HS-27A (cell line): ENCODE measurements at places on chromosomes 3 and 15.

DNA sequence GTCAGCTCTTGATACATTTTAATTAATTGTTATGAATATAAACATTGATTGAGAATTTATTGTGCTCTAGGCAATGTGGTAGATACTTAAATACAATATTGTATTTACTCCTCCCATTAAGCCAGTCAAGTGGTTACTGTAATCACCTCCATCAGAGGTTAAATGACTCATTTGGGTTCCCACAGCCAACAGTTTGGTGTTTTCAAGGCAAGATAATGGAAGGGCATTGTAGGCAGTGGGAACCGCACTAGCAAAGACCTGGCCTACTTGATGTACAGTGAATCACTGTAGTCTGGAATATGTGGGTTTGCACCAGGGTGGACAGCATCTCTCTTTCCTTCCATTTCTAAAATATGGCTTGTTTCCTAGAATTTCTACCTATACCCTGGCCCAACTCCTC, 127.4 kb downstream of the EDEM1 start:
- DNase-seq, result no peak

GRCh38 chr15:99963976-99964375, 230.7 kb upstream of the LYSMD4 start:
- no peak for DNase-seq

- DNase-seq, result no peak
Observed at GRCh38 chr3:156429125-156429524, 125.8 kb downstream of the SSR3 start.

DNA sequence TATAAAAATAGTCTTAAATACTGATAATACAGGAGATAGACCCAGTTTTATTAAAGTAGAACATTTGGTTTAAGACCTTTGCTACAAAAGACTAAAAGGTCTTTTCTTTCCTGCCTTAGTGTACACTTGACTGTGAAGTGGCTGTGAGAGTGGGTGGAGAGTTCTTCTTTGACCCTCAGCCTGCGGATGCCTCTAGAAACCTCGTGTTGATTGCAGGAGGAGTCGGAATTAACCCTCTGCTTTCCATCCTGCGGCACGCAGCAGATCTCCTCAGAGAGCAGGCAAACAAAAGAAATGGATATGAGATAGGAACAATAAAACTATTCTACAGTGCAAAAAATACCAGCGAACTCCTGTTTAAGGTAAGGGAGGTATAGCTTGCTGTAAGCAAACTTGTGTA, 36.5 kb downstream of the OXNAD1 start:
- DNase-seq, result no peak

DNA sequence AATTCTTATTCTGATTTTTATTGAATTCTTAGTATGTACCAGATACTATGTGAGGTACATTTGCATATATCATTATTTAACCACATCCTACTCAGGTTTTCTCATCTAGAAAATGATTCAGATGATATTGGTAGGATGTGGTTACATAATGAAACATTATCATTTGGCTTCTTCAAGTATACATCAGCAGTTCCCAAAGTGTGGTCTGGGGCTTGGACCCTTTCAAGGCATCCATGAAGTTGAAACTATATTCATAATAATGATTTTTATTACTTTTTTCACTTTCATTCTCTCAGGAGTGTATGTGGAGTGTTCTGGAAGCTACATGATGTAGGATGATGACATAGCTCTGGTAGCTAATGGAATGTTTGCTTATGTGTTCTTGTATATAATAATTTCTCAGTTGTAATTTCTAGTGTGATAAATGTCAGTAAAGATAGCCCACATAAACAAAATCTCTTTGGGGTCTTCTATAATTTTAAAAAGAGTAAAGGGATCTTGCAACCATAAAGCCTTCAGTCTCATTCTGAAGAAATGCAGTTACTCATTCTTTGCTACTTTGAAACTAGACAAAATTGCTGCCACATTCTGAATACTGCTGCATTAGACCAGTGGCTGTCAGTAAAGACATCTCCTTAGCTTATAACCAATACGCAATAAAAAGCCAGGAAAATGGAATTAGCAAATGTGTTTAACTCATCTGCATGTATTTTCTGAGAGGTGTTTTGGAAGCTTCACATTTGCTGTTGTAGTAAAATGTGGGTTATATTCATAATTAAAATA, 95.8 kb downstream of the PPARG start:
- DNase-seq, result no peak

- no peak for DNase-seq
Observed at GRCh38 chr3:139675327-139675726, 2.4 kb downstream of the NMNAT3 start.

DNA sequence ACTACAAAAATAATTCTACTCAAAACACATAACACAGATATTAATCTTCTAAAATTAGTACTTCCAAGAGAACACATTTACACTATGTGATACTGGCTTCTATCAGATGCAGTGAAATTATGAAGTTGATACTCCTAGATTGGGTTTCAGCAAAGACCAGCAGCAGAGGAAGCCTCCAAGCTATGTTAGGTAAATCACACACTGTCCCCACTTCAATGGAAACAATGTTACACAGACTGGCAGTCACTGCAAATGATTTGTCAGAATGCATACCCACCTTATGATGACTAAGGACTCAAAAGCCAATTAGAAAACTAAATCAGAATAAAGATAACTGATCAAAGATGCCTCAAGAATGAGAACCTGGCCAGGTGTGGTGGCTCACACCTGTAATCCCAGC, 90.1 kb upstream of the MYO5C start:
- DNase-seq, result no peak

GRCh38 chr3:194775731-194776130, 90.0 kb downstream of the FAM43A start:
- DNase-seq, result no peak

GRCh38 chr3:13091898-13092611, 18.8 kb upstream of the IQSEC1 start:
- DNase-seq, result peak; percentile 33

DNA sequence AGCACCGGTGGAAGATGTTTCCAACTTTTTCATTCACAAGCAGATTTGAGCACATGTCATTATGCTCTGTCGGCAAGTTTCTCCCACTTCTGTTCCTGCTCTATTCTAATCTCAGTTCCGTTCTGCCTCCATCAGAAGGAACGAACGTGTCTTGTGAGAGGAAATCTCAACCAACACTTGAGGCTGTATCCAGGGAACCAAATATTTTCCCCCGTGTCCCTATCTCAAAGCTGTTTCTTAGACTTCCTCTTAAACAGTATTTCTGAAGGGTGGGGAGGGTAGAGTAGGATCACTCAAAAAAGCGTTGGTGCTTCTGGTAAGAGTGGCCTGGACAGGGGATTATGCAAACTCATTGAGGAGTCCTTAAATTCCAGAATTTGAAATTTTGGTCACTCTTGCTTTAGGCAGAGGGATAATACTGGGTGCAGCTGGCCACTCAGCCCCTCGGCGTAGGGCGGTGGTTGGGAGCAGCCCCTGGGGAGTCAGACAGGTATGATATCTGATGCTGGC, 54.9 kb downstream of the FRMD4B start:
- DNase-seq, result no peak

DNA sequence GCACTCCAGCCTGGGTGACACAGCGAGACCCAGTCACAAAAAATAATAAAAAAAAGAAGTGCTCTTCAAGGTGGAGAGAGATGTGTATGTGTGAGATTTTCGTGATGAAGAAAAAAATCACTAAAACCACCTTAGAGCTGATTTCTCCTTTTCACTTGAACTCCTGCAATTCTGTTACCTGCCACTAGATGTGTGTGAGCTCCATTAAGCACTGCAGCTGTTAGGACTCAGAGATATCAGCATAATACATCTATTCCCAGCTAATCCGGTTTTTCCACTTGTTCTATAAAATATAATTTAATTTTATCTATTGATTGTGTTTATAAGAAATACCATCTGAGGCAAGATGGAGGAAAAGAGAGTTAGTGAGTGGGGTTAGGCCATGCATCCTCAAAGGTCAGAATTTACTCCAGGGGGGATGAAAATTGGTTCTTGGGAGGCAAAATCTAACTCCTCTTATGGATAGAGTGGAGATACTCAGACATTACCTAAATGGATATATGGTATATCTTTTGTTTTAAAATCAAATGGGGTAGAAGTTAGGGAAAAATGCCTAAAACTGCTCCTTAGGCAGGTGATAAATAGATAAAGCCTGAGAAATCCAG, 152.7 kb downstream of the IL20RB start:
- no peak for DNase-seq

GRCh38 chr15:70830615-70831014, 23.3 kb downstream of the LARP6 start:
- no peak for DNase-seq

- no peak for DNase-seq
Observed at GRCh38 chr3:71578054-71578751, 5.3 kb downstream of the FOXP1 start.

DNA sequence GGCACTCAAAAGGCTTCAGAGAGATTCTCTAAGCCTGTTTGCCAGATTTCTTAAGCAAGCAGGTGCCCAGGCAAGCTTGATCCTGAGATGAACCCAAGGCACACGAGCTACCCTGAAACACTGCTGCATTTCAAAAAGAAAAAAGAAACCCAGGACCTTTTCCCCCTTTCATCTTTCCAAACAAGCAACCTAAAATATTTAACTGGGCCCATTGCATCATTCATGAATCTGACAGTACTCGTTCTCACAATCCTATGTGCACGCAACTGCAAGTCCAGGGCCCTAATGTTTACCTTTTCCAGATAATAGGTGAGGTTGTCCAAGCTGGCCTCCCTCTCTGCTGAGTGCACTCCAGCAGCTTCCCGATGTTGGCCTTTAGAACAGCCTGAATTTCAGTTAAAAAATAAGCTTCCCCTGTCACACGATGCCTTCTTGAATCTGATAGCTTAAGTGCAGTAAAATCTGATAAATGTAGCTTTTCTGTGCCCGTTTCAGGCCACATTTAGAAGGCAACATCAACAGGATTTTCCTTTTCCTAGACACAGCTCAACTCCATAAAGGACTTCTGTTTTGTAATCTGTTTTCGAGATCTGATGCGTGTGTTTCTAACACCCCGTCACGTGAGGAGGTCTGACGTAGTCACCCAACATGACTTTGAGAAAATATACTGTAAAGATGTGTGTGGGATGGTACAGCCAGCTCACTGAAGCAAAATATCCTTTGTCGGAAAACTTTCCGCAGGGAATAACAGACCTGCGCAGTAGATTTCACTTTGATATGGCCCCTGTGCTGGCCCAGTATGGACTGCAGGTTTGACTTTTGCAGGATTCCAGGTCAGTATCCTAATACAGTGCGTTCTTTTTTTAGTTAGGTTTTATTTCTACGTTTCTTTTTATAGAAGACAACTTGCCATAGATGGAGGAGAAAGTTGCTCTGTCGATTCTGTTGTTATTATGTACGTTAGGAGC, 55.1 kb upstream of the RASA2 start:
- no peak for DNase-seq

GRCh38 chr15:69855258-69856000, 242.3 kb downstream of the TLE3 start:
- DNase-seq, result no peak

GRCh38 chr3:76547674-76548073, 492.2 kb upstream of the ROBO2 start:
- no peak for DNase-seq

DNA sequence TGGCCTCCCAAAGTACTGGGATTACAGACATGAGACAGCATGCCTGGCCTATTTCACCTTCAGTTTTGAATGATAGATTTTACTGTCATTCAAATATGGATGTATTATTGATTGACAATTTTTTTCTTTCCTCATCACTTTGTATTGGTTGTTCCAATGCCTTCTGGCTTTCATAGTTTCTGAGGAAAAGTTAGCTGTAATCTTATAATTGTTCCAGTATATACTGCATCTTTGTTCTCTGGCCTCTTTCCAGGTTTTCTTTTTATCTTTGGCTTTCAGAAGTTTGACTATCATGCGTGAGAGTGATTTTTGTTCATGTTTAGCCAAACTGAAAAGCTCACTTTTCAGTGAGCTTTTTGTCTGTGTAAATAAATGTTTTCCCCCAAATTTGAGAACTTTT, 157.1 kb downstream of the RSRC1 start:
- DNase-seq, result no peak

GRCh38 chr3:70753572-70753971, 441.1 kb upstream of the MDFIC2 start:
- DNase-seq, result no peak

- no peak for DNase-seq
Observed at GRCh38 chr15:66733976-66734375, 31.9 kb downstream of the SMAD6 start.

GRCh38 chr3:173191611-173192010, 50.6 kb upstream of the SPATA16 start:
- DNase-seq, result no peak

- no peak for DNase-seq
Observed at GRCh38 chr3:17032407-17033034, 147.8 kb downstream of the PLCL2 start.

- no peak for DNase-seq
Observed at GRCh38 chr3:101195951-101196713, 124.2 kb downstream of the IMPG2 start.

GRCh38 chr3:110750201-110750600, 321.4 kb upstream of the NECTIN3 start:
- DNase-seq, result no peak

DNA sequence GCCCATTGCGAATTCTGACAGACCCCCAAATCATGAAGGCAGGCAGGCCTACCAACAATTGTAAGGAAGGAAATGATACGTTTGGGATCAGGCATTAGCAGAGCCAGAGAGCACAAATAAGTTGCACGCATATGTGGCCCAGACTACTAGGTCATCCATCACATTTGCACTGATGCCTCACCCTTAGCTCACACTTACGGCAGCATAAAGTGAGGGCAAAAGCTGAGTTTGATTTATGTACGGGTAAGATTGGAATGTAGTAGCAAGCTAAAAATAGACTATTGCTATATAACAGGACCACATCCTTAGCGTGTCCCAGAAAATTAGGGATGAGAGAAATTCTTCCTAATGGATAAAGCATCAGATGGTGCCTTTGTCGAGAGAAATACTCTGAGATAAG, 58.6 kb downstream of the QTRT2 start:
- DNase-seq, result no peak

- no peak for DNase-seq
Observed at GRCh38 chr3:141259821-141260629, 28.4 kb downstream of the PXYLP1 start.

DNA sequence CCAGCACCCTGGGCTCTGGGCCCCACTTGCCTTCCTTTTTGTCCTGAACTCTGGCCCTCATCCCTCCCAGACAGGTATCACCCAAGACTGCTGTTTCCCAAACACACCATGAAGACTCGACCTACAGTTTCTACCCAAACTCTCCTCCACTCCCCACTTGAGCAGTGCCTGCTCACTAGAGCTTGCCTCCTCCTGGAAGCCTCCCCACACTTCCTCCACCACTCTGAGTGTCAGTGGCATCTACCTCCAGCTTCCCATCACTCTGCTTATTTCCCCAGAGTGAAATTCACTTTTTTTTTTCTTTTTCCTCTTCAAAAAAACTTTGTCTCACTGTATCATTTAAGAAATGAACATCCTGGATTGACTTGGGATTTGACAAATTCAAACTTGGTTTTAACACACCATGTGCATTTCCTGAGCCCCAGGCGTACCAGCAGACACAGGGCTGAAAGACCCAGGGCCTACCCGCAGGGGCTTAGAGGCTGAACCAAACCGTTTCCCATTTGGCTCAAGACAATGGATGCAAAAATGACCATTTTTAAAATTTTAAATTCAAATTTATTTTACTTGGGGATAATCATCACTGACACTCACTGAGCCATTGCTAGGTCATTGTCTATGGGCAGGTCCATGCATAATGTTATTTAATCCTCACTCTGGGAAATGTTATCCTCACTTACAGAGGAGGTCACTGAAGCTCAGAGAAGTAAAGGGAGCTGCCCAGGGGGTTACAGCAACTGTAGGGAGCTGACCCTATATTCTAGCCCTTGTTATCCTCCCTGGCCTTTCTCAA, 62.3 kb downstream of the IQSEC1 start:
- DNase-seq, result no peak

GRCh38 chr3:153250446-153250845, 88.4 kb downstream of the RAP2B start:
- no peak for DNase-seq
